ENCODE measurements at places on chromosomes 1 and 21.

GRCh38 chr1:56710646-56711045, 65.5 kb downstream of the PRKAA2 start:
- H3K27ac ChIP-seq = no peak overlapping the region
- H3K36me3 ChIP-seq = no peaks in the 10 kb centered on the region
- no peak for DNase-seq

- no peak overlapping the region for H3K27ac ChIP-seq
- no peaks in the 10 kb centered on the region for H3K4me1 ChIP-seq
- no peak for DNase-seq
- H3K4me3 ChIP-seq = no peak overlapping the region
- no peaks in the 10 kb centered on the region for H3K27me3 ChIP-seq
Observed at GRCh38 chr1:14064649-14065442, 364.9 kb downstream of the PRDM2 start.

GRCh38 chr1:32771561-32772280, 45.4 kb downstream of the YARS1 start:
- H3K4me3 ChIP-seq = no peak overlapping the region
- DNase-seq = no peak
- peaks cover 2% of the 10 kb centered on the region for H3K4me1 ChIP-seq
- no peak overlapping the region for H3K27ac ChIP-seq
- peaks cover 11% of the 10 kb centered on the region for H3K36me3 ChIP-seq
- H3K27me3 ChIP-seq = no peaks in the 10 kb centered on the region

DNA sequence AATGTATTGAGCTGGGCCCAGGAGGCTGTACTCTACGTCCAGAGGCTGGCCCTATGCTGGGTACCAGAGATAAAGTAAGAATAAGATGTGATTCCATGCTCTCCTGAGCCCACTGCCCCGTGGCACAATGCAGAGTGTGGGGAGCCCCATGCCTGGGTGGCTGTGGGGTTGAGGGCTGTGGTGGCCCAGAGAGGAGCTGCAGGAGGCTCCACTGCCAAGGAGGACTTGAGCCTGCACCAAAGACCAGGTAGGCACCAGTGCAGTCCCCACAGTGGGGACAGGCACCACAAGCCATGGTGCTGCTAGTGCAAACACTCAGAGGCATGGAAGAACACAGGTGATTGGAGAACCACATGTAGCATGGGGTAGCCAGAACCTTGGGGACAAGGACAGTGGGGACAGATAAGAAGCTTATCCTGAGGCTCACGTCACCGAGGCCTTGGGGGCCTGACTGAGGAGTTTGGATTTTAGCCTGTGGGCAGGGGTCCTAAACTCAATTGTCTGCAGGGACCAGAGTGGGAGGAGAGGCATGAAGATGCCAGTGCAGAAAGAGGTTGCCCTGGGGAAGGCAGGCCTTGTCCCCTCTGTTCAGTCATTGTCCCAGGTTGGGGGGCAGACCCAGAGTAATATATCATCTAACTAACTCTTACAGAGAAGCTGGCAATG, 21.9 kb upstream of the EPS8L3 start:
- no peaks in the 10 kb centered on the region for H3K36me3 ChIP-seq
- H3K27me3 ChIP-seq = no peaks in the 10 kb centered on the region
- no peak for DNase-seq
- H3K4me1 ChIP-seq = peaks cover 3% of the 10 kb centered on the region
- no peak overlapping the region for H3K27ac ChIP-seq

DNA sequence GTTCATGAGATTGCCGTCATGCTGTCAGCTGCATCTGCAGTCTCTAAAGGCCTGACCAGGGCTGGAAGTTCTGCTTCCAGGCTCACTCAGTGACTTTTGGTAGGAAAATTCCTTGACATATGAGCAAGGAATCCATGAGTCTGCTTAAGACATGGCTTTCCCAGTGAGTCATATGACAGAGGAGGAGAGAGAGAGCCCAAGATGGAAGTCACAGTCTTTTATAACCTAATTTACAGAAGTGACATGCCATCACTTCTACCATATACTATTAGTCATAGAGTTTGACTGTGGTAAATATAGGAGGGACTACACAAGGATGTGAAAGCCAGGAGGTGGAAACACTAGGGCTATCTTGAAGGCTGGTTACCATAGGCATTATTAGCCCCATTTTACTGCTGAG, 115.2 kb downstream of the ROR1 start:
- H3K36me3 ChIP-seq = no peaks in the 10 kb centered on the region
- H3K27me3 ChIP-seq = no peaks in the 10 kb centered on the region
- no peak for DNase-seq
- H3K4me1 ChIP-seq = peaks cover 3% of the 10 kb centered on the region
- H3K27ac ChIP-seq = no peak overlapping the region
- no peak overlapping the region for H3K4me3 ChIP-seq

DNA sequence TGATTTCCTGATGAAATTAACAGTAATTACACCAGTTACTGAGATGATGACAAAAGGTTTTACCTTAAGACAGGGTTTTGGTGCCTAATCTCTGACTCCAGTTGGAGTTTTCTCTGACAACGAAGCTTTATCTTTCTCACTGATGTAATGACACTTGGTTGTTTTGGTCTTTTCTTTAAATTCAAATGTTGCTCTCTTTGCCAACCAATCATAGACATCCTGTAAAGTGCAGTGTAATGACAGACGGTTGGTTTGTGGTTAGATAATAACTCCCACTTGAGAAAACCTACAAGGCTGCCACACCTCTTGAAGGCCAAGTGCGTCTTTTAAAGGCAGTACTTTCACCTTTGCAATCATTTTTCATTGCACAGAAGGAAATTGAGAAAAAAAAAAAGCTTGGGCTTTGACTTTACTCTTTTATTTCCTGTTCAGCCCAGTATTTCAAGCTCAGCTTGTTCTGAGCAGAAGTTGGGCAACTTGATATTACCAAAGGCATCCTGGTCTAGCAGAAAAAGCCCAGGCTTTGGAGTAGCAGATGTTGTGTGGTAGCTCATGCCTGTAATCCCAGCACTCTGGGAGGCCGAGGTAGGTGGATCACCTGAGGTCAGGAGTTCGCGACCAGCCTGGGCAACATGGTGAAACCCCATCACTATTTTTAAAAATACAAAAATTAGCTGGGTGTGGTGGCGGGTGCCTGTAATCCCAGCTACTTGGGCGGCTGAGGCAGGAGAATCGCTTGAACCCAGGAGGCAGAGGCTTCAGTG, 14.9 kb downstream of the PDIK1L start:
- no peak overlapping the region for H3K4me3 ChIP-seq
- no peak overlapping the region for H3K27ac ChIP-seq
- DNase-seq = peak; percentile 48
- no peaks in the 10 kb centered on the region for H3K27me3 ChIP-seq
- H3K4me1 ChIP-seq = no peaks in the 10 kb centered on the region
- no peaks in the 10 kb centered on the region for H3K36me3 ChIP-seq

DNA sequence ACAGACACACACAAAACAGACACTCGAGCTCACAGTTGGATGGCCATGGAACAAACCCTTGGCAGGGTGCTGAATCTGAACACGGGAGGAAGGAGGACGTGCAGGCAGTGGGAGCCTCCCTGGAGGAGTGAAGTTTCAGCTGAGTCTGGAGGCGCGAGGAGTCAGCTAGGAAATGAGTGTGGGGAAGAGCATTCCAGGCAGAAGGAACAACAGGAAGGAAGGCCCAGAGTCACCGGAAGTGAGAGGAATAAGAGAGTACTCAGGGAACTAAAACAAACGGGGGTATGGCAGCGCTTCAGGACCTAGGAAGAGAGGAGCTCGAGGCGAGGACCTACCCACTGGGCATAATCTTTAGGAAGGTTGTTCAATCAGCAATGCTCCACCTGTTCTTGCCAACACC, 137.3 kb downstream of the SYF2 start:
- H3K27me3 ChIP-seq = no peaks in the 10 kb centered on the region
- no peaks in the 10 kb centered on the region for H3K4me1 ChIP-seq
- no peaks in the 10 kb centered on the region for H3K36me3 ChIP-seq
- H3K27ac ChIP-seq = no peak overlapping the region

DNA sequence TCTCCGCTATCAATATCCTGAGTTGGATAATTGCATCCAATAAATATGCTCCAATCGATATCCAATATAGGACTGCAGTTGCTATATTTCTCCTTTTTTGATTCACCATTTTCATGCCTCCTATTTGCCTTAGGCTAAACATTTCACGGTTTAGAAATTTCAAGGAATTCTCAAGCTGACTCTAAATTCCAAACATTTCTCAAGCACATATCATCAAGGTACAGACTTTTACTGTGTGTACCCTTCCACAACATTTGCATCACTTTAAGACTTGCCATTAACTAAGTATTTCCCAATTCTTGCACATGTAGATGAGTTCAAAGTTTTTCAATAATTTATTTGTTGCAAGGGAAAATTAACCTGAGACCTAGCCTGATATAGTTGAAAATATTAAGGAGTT, 795.2 kb upstream of the TMPRSS15 start:
- DNase-seq = peak; percentile 78
- H3K27me3 ChIP-seq = no peaks in the 10 kb centered on the region
- no peak overlapping the region for H3K4me3 ChIP-seq
- no peak overlapping the region for H3K27ac ChIP-seq

GRCh38 chr21:27429710-27430341, 462.9 kb upstream of the ADAMTS5 start:
- H3K27me3 ChIP-seq = no peaks in the 10 kb centered on the region
- no peak overlapping the region for H3K4me3 ChIP-seq
- H3K27ac ChIP-seq = no peak overlapping the region
- H3K4me1 ChIP-seq = no peaks in the 10 kb centered on the region
- H3K36me3 ChIP-seq = no peaks in the 10 kb centered on the region

DNA sequence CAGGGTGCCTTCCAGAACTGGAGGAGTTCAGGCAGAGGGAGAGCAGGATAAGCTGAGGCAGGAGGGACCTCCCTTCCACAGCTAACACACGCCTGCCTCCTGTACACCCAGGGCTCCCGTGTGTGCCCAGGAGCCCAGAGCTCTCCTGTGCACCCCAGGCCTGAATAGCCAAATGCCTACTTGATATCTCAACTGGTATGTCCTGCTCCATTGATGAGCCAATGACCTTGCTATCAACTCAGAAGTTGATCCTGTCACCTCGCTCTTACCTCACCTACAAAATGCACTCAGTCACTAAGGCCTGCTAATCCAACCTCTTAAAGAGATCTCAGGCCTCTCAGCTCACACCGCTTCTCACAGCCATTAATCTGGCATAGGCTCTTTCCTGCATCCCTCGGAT, 7.1 kb downstream of the ECHDC2 start:
- H3K27ac ChIP-seq = no peak overlapping the region
- no peaks in the 10 kb centered on the region for H3K36me3 ChIP-seq
- H3K4me3 ChIP-seq = no peak overlapping the region
- H3K27me3 ChIP-seq = no peaks in the 10 kb centered on the region

- no peak overlapping the region for H3K4me3 ChIP-seq
- H3K4me1 ChIP-seq = no peaks in the 10 kb centered on the region
- DNase-seq = no peak
- H3K27me3 ChIP-seq = no peaks in the 10 kb centered on the region
Observed at GRCh38 chr1:175116903-175117302, 49.3 kb downstream of the TNN start.

DNA sequence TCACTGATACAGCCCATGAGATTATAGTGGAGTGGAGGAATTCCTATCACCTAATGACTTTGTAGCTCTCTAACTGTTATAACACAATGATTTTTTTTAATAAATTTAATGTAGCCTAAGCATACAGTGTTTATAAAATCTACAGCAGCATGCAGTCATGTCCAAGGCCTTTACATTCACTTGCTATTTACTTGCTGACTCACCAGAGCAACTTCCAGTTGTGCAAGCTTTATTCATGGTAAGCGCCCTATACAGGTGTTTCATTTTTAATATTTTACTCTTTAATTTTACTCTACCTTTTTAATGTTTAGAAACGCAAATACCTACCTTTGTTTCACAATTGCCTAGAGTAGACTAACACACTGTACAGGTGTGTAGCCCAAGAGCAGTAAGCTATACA, 1652.2 kb downstream of the BRINP3 start:
- no peaks in the 10 kb centered on the region for H3K36me3 ChIP-seq
- no peaks in the 10 kb centered on the region for H3K27me3 ChIP-seq
- DNase-seq = no peak
- peaks cover 3% of the 10 kb centered on the region for H3K4me1 ChIP-seq
- H3K27ac ChIP-seq = no peak overlapping the region
